B cell (primary cell): ENCODE measurements at places on chromosomes 2 and 18. TPM values are rescaled to one million over a fixed set of nuclear protein-coding genes. Genes with fewer than 3 reads are reported as not detected.

DNA sequence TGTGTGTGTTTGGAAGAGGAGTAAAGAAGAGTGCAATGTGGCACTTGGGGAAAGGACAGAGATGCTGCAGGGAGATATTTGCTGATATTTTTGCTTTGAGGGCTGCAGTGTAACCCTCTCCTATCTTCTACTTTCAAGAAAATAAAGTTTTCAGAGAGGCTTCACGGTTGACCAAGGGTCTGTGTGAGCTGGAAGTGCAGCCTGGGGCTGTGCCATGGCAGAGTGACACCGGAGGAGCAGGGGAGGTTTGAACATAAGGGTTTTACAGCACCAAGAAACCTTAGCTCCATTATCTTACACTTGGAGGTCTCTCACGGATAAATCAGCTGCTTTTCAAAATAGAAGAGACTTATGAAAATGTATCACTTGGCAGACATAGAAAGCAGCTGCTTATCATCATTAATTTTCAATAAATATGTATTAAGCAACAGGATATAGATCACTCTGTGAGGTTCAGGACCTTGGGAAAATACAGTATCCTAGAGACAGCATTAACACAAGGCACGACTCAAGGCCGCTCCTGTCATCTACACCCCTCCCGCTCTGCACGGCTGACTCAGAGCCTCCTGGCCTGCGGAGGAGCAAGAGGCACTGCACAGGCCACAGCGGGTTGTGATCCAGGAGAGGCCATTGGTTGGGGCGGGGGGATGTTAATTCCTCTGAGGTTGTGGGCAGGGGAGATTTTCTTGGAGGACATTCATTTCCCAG lies 127.8 kb downstream of the COPS8 start:
- no peak for DNase-seq

The COL5A2 gene
- 0.22 and 0.45 TPM in 2 replicates for polyA plus RNA-seq

The FOXD4L1 gene
- 0.12 TPM in 1 of 2 replicates, not detected in the other for polyA plus RNA-seq

DNA sequence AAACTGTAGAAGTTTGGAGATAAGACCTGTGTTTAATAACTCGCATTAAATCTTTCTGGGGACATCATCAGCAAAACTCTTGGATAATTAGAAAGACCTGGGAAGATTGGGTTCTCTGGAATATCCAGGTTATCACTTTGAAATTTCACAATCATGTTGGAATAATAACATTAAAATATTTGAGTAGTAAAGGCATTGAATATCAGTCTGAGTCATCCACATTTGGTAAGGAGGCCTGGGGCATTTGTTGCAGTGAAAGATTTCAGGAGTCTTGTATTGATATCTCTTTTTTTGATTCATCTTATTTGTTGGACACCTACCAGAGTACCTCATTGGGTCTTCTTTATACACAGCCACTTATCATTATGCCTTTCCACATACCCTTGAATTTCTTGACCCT lies 95.9 kb downstream of the EPB41L5 start:
- DNase-seq = no peak

The SRSF7 gene
- polyA plus RNA-seq = 505 and 687 TPM in 2 replicates

The NR4A2 gene
- 177 and 315 TPM in 2 replicates for polyA plus RNA-seq

The KIAA2012 gene
- not detected in 2 replicates for polyA plus RNA-seq

- DNase-seq = no peak
Measured at GRCh38 chr2:160489111-160489510, 4.5 kb downstream of the RBMS1 start.

The NYAP2 gene
- 0.12 TPM in 1 of 2 replicates, not detected in the other for polyA plus RNA-seq

The MAP3K20 gene
- polyA plus RNA-seq = 2.2 and 2.8 TPM in 2 replicates

GRCh38 chr2:39638581-39638980 lies 27.1 kb upstream of the TMEM178A start:
- DNase-seq = no peak

DNA sequence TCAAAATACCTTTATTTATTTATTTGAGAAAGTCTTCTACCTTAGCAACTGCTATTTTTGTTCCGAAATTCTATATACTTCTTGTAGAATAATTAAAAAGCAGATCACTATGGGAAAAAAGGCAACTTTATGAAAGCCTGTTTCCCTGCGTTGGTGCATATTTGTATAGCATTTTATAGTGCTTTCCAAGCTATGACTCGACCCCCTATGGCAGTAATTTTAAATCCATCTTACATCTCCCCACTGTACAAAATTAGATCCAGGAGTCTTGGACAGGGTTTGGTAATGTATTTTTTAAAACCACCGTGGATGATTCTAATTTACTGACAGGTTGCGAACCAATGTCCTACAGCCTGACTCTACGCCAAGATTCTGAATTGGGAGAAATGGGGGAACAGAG lies 10.1 kb downstream of the TANK start:
- DNase-seq = peak; percentile 29

The LINC00305 gene
- not detected in 2 replicates for polyA plus RNA-seq

The RAPH1 gene
- polyA plus RNA-seq = 0.13 TPM in 2 replicates

The EMILIN1 gene
- 0.24 and 0.27 TPM in 2 replicates for polyA plus RNA-seq

- no peak for DNase-seq
Measured at GRCh38 chr18:65943268-65943667, 192.5 kb downstream of the CDH7 start.

GRCh38 chr2:178805457-178805856 lies 1.8 kb downstream of the TTN start:
- no peak for DNase-seq

GRCh38 chr18:69978732-69979715 lies 31.4 kb upstream of the CD226 start:
- no peak for DNase-seq

DNA sequence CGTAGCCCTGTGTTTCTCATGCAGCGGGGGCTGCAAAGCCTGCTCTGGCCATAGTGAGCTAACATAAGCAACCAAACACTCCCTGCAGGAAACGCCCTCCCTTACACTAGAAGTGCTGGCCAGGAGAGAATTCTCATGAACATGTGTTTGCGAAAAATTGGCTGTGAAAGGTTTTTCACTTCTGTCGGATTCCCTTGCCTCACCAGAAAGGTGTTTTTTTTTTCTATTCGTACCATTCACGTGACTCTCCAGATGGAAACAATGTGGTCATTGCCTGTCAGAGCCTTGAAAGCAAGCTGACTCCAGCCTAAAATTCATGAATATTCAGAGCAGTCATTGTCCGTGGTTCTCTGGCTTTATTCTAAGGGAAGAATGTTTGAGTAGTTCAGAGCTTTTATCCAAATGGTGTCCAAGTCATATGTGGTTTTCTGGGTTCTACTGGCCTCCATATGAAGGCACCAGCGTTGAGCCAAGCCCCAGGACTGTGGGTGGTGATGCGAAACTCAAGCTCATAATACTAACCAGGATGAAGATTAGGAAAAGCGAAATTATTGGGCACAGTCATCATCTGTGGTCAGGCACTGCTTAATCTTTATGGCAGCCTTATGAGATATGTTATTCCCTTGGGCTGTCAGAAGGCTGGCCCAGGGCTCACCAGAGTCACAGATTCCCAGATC lies 236.4 kb downstream of the ALPK2 start:
- no peak for DNase-seq

The TYMS gene
- 1.1 and 1.3 TPM in 2 replicates for polyA plus RNA-seq
